ENCODE measurements at places on chromosomes 12 and 14.

GRCh38 chr12:4934407-4935035 is 24.8 kb downstream of the KCNA1 start:
- no peak for DNase-seq

- no peak for DNase-seq
These were observed 38.2 kb downstream of the SLC38A4 start for GRCh38 chr12:46787496-46788055.

DNA sequence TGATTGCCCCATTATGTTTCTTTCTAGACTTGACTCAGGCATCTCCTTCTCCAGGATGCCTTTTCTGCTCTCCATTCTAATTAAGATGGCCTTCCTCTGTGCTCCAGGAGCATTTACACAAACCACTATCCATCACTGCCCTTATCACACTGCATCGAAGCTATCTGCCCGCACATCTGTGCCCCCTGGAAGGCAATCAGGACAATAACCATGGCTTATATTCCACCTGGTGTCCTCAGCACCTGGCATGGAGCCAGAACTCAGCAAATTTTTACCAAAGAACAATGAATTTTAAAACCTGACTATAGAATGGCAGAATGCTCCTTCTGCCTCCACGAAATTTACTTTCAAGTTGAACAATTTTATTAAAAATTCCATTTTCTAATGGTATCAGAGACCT is 465.8 kb downstream of the APAF1 start:
- no peak for DNase-seq

GRCh38 chr12:105212438-105212837 is 23.5 kb downstream of the APPL2 start:
- DNase-seq: no peak

DNA sequence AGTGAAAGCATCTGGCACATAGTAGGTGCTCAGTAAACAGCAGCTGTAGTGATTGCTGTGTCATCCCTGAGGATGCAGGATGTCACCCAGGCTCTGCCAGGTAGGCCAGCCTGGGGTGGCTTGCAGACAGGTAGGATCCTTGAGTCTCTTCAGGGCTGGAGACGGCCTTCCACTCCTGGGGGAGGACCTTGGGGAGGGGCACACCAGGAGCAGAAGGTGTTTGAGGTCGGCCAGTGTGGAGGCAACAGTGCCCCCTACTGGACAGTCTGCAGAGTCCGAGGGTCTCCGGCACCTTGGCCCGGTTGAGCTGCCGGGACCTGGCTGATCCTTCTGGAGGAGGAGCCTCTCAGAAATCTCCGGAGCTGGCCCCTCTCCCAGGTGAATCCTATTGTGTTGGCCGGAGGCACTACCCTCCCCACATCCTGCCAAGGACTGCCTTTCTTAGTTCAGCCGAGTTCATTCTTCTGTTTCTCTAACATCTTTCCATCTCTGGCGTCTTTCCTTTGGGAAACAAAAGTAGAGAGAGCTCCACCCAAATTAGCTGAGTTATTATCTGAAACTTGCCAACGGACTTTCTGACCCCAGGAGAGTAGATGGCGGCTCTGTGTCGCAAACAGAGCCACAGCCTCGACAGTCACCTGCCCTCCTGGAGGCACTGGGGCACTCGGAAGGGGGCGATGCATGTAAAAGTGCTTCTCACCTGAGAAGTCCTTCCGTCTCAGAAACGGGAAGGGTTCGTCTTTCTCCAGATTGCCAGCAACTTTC is 41.8 kb upstream of the CLMN start:
- no peak for DNase-seq
